ENCODE measurements at places on chromosomes 1 and 21.

DNA sequence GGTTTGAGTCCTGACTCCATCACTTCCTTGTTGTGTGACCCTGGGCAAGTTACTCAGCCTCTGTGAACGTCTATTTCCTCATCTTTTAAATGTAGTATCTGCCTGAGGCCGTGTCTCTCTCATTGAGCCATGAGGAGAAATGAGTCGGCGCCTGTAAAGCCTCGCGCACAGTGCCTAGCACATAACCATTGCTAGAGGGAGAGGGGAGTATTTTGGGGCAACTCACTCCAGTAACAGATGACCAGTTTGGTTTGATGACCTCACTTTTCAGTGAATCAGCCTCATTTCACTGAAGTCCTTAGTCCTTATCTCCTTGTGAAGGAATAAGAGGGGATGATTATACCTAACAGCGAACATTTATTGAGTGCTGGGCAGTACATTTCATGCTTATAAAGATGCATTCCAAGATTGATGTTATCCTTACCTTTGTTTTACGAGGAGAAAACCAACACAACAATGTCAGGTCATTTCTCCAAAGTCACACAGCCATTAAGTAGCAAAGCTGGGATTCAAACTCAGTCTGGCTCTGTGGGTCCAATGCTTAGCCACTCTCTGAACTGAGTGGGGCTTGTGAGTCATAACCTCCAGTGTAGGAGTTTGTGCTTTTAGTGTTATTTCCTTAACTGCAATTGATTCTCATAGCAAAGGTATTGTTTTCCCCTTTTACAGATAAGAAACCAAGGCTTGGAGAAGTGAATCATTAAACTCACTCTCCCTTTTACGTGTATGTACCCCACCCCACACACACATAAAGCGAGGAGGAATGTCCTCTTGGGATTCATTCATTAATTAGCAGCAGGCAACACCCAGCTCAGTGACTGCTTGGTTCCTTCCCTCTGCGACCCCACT lies 25.9 kb downstream of the KCNC4 start:
- no peak for DNase-seq

DNA sequence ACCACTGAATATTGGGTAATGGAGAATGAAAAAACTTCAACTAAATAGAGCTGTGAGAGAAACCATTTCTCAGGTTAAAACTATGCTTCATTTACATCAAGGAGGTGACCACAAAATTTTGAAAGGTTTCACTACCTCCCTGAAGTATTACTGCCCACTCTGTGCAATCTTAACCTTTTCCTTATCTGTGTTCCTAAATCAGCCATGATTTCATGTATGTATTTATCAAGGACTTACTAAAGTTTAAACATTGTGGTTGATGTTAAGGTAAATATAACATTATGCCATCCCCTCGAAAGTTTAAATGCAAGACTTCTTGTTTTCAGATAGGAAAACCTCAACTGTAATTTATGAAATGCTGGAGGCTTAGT lies 84.4 kb downstream of the CLEC20A start:
- no peak for DNase-seq

DNA sequence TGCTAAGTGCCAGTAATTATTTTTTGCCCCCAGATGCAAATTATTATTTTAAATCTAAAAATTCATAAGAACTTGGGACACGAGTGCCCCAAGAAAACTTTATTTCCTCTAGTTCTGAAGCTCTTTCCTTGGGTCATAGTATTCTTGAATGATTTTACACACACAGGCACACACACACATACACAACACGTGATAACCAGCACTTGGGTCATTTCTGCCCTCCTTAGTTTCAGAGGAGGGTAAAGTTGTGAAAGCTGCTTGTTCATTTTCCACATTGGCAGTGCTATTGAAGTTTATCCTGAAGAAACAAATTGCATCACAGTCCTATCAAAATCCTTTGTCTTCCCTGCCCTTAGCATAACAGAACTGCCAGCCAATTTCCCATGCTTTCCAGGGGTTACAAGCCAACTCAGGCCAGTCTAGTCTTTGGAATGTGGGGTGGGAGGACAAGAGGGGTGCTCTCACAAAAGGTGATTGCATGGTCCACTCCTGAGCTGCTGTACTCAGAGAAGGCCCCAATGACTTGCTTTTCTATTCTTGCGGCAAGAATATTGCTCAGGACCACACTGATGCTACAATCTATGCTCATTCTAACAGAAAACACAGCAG lies 98.5 kb upstream of the POGK start:
- DNase-seq = no peak

GRCh38 chr1:50604580-50604979 lies 181.3 kb upstream of the DMRTA2 start:
- DNase-seq = no peak

DNA sequence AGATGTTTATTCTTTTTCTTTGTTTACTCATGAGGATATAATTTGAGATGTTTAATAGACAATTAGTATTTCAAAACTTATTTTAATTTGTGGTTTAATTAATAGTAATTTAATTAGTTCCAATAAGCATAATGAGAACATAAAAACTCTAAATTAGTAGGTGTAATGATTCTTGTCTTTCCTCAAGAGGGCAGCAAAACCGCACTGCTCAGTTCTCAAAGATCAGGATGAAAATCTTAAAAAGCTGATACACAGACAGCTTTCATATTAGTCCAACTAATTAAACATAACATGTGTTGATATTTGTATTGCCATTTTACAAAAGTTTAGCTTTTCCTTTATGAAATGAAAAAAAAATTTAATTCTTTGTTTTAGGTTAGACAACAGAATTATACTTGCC lies 106.7 kb upstream of the C21orf91 start:
- DNase-seq = no peak

DNA sequence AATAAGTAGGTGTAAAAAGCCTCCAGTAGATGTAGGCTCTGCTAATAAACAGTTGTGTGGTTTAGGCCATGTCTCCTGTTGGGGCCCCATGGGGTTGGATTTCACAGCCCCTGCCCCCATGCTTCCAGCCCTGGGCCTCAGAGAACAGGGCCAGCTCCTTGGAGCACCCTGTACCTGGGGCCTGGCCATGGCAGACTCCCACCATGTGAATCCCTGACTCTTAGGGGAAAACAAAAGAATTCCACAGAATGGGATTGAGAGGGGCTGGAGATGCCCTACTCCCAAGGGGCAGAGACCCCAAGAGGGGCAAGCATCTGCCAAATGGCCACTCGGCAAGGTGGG lies 11.5 kb downstream of the LRP8 start:
- no peak for DNase-seq

- DNase-seq = no peak
These were observed 146.4 kb downstream of the PRDM16 start for GRCh38 chr1:3215198-3216014.

DNA sequence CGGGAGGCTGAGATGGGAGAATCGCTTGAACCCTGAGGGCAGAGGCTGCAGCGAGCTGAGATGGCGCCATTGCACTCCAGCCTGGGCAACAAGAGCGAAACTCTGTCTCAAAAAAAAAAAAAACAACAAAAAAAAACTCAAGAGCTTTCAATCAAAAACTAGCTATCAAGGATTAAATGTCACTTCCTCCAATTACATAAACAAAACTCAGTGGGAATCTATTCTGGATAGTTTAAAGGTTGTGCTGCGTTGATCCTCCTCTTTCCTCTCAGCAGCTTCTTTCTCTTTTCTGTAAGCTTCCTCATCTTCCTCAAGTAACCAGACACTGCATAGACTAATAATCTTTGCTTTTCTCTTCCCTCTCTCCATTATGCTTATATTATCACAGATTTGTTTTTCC lies 20.7 kb downstream of the EIF4G3 start:
- no peak for DNase-seq

DNA sequence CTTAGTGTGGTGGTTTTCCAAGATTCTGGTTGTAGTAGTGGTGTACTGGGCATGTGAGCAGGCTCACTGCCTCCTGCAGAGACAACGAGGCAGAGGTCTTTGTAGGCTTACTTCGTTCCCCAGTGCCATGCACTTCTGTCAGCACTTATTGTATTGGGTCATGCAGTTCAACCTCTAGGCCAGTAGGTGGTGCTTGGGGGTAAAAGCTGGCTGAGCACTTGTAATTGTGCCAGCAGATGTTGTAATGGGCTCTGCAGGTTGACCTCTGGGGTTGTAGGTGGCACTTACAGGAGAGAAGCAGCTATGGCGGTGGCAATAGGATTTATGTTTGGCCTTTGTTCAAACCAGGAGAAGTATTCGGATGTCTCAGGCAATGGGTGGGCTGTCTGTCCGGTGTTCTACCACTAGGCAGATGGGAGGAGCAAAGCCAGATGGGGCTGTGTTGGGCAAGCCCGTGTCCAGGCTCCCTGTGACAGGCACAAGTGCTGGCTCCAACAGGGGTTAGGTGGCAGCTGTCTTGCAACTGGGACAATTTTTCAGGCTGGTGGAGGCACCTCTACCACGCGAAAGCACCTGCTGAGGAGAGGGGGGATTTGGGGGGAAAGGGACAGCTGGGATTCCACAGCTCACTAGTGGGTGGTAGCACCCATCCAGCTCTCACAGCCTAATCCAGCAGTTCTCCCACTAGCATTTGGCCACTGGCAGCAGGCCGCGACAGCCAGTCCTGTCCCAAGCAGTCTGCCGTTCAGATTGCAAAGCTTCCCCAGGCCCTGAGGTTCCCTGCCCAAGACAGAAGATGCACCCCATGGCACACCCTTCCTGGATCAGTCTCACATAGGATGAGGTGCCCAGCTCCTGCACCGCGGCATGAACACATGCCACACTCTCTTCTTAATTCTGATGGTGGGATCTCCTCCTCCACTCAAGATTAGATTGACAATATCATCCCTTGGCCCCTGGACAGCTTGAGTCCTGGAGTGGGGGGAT lies 274.5 kb downstream of the CTH start:
- DNase-seq = peak; percentile 43

DNA sequence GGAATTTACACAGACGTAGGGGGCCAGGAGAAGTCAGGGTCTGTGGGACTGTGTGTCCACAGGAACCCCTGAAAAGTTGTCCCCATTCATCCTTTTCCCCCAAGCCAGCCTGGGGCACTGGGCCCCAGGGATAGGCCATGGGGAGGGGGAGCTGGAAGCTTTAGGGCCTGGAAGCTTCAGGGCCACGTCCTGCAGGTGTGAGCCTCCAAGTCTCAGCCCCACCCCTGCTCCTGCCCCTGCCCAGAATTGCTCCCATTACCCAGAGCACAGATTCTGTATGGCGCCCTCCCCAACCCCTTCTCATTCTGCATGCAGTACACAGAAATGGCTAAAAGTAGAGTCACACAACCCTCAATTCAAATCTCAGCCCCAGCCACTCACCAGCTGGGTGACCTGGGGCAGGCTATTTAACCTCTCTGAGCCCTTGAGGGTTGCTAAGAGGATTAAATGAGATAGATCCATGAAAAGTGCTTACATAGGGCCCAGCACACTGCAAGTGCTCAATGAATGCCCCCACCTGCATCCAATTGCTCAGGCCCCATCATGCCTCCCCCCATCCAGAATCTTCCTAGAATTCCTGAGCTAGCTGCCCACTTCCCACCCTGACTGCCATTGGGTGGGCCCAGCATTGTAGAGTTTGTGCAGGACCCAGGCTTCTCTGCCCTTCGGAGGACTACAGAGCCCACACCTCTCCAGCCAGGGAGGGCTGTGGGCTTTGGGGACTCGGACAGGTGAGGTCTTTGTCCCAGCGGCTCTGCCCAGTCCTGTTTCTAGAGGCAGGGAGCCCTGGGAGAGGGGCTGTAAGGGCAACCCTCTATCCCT lies 6.5 kb downstream of the RAP1GAP start:
- no peak for DNase-seq

Data from immature natural killer cell (primary cell).